Hindlimb muscle (tissue), 1 donor: ENCODE measurements at places on chromosomes 1 and 21. TPM values are rescaled to one million over a fixed set of nuclear protein-coding genes. Genes with fewer than 3 reads are reported as not detected.

The SLAMF1 gene
- polyA plus RNA-seq = not detected

The FOXD3 gene
- polyA plus RNA-seq = 10.6 TPM

The LRRC39 gene
- 213 TPM for polyA plus RNA-seq

The AKR7A3 gene
- polyA plus RNA-seq = 1.6 TPM

The CREG1 gene
- 28.6 TPM for polyA plus RNA-seq

The RBM11 gene
- polyA plus RNA-seq = not detected

The SIM2 gene
- 19.9 TPM for polyA plus RNA-seq

The GBP6 gene
- not detected for polyA plus RNA-seq

The HAPLN2 gene
- polyA plus RNA-seq = 0.43 TPM
